ENCODE measurements at places on chromosomes 2 and 18. TPM values are rescaled to one million over a fixed set of nuclear protein-coding genes. Genes with fewer than 3 reads are reported as not detected.
A peak's percentile ranks its signal among the peaks of the same experiment; 100 is the strongest.

The PRSS56 gene
- not detected for polyA plus RNA-seq

The POTEI gene
- not detected for polyA plus RNA-seq

The FBXO15 gene
- polyA plus RNA-seq: not detected

The CFC1 gene
- polyA plus RNA-seq: not detected

The SERPINB3 gene
- not detected for polyA plus RNA-seq

The AOX1 gene
- polyA plus RNA-seq: not detected

The PAX3 gene
- polyA plus RNA-seq: not detected

The CETN1 gene
- polyA plus RNA-seq: not detected

The LYPD1 gene
- polyA plus RNA-seq: not detected

- no peak for DNase-seq
These were observed 12.1 kb downstream of the PXDN start for GRCh38 chr2:1731963-1732768.

GRCh38 chr2:208153156-208153555, 7.2 kb upstream of the CRYGB start:
- DNase-seq: no peak

DNA sequence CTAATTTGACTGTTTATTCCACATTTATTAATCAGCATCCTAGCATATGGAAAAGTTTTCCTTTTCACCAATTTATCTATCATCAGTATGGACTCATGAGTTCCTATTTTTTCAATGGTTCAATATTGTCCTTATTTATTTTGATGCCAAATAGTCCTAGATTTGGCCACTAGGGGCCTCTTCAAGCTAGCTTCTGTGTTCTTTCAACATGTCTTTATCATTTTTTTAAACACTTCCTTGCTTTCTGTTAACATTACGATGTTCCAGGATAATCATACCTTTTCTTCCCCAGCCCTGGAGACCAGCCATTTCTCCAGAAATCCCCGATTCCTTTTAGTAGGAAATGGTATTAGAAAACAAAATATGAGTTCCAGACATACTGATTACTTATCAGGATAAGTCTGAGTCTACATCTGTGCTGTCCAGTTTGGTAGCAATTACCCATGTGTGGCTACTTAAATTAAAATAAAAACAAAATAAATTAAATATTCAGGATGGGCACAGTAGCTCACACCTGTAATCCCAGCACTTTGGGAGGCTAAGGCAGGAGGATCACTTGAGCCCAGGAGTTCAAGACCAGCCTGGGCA, 70.6 kb downstream of the RPE start:
- DNase-seq: peak; percentile 11

DNA sequence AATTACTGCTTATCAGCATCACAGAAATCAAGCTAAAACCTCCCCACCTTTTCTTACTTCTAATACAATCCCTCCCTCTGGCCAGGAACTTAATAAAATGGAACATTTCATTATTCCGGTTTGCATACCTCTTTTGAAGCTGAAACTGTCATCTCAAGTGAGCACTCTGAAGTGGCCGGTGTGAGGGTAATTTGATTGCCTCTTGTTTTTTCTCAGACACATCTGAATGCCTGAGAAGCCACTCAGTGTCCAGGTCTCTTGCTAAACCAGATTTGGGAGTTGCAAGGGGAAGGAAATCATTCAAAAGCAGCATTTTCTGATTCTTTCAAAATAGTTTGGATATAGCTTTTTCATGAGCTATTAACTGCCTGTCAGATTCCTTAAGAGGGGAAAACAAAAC, 190.3 kb downstream of the C1D start:
- DNase-seq: no peak

- no peak for DNase-seq
These were observed 207.2 kb downstream of the LRP1B start for GRCh38 chr2:141923657-141924056.

DNA sequence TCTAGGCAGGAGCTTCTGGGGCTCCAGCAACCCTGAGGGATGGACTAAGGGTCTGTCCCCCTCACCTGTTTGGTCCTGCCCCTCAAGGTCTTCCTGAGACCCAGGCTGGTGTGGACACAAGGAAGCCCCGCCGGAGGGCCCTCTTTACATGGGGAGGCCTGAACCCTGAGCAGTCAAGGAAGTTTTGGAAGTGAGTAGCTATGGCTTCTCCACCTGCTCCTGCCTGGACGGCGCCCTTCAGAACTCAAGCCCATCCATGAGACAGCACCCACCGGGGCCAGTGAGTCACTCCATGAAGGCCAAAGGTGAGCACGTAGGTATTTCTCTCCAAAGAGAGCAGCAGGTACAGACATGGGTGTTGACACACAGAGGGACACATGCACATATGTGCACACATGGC, 98.2 kb upstream of the CTDP1 start:
- no peak for DNase-seq

DNA sequence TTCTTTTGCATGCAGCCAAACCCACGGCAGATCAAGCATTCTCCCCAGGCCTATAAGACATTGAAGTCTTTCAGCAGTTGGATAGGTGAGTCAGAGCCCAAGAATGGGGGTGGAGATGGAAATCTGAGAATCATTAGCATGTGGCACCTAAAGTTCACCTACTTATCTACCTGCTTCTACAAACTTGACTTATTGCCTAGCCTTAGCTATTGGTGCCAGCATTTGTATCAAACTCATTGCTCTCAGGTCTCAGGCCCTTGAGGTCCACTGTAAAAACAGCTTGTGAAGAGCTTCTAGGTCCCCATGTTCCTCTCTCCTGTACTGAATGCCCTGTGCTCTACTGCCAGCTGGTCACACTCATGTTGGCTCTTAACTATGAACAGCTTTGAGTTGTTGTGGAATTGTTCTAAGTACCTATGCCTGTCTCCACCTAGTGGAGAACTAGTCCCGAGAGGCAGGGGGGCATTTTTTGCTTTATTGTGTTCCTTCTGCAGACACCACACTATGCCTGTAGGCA, 278.4 kb upstream of the SPRED2 start:
- no peak for DNase-seq

DNA sequence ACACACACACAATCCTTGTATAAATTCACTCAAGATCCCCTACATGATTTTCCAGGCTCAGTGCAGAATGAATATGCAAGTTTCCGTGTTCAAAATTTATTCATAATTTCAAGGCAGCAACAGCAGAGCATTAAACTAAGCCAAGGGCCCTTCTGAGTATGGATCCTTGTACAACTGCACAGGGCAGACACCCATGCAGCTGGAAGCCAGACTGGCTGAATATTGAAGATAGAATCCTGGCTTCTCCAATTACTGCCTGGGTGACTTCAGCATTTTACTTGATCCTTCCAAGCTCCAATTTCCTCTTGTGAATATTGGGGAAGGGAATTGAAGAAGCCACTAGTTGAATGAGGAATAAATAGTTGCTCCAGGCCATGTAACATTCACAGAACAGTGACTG, 267.9 kb upstream of the REG3G start:
- DNase-seq: no peak

- DNase-seq: no peak
These were observed 345.6 kb downstream of the GRB14 start for GRCh38 chr2:164275659-164276058.

GRCh38 chr2:10238991-10239485, 63.7 kb upstream of the HPCAL1 start:
- no peak for DNase-seq

GRCh38 chr2:100548771-100549170, 14.0 kb upstream of the PDCL3 start:
- DNase-seq: no peak

- no peak for DNase-seq
These were observed 302.9 kb downstream of the CPS1 start for GRCh38 chr2:210859314-210859713.

GRCh38 chr18:8443505-8443904, 165.7 kb upstream of the RAB12 start:
- no peak for DNase-seq

- DNase-seq: no peak
These were observed 150.2 kb downstream of the FSHR start for GRCh38 chr2:49004036-49004626.

DNA sequence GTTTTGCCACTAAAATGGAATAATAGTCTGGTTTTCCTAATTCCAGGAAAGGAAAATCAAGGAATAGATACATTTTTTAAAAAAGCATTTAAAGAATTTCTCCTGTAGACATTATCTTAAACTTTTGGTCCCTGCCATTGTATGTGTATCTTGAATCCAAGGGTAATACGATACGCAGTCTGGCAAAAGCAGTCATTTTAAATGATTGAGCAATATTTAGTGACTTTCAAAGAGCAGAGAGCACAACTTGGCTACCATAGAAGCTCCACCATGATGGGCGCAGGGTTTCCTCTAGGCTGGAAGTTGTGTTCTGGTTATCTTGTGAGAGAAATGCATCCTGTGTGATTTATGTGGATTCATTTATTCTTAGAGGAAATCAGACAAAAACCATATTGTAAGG, 92.9 kb downstream of the NEDD4L start:
- DNase-seq: no peak
